ENCODE measurements at places on chromosomes 16 and 17.

- DNase-seq: no peak
Measured at GRCh38 chr16:1732071-1732470, 26.1 kb downstream of the MAPK8IP3 start.

- no peak for DNase-seq
Measured at GRCh38 chr17:50035421-50035879, 20.5 kb upstream of the ITGA3 start.

- no peak for DNase-seq
Measured at GRCh38 chr17:75748706-75749105, 16.3 kb downstream of the GALK1 start.

- no peak for DNase-seq
Measured at GRCh38 chr17:4090898-4091297, 51.9 kb downstream of the ZZEF1 start.

DNA sequence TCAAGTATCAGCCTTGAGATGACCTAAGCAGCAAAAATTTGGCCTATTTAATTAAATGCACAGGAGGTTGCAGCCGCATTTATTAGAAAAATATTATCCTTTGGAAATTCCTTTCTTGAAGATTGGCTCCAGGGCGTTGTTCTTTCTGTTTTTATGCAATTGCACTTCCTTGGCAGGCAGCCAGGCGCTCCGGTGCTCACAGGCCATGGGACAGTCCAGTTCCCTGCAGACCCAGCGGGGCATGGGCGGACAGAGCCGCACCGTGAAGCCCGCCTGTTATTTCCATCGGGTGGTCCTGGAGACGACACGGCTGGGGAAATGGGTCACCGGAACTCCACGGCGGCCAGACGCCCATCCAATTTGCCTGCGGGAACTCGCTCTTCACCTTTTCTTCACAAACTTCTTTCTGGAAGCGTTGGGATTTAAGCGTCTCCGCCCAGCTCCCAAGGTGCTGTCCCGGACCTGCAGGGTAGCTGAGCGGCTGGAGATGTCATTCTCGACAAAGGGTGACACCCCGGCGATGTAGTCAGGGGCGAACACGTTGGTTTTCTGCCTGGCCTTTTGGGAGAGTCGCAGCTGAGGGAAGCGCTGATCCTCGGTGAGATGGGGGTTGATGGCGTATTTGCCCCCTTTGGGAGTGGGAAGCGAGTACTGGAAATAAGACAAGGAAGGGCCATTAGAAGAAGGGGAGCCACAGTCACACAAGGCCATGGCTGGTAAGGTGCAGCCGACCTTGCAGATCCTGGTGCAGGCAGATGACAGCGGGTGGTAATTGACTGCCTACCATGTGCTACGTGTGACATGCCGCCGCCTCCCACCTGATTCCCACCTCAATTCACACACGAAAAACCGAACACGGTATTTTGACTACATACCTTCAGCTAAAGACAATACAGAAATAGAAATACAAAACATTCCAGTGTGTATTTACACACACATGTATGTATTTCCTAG, 12.5 kb downstream of the NOB1 start:
- DNase-seq: peak; percentile 87

DNA sequence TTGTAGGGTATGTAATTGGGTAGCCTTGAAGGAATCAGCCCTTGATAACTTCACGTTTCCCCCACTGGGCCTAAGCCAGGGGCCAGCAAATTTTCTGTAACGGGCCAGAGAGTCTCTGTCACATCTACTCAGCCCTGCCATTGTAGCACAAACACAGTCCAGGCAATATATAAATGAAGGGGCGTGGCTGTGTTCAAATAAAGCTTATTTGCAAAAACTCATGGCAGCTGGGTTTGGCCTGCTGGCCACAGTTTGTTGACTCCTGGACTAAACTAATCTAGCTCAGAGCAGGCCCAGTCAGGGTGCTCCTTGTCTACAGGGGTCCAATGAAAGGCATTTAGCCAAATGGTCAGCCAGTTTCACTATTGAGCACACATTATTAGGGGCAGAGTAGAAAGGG, 141.6 kb downstream of the CCDC182 start:
- no peak for DNase-seq

DNA sequence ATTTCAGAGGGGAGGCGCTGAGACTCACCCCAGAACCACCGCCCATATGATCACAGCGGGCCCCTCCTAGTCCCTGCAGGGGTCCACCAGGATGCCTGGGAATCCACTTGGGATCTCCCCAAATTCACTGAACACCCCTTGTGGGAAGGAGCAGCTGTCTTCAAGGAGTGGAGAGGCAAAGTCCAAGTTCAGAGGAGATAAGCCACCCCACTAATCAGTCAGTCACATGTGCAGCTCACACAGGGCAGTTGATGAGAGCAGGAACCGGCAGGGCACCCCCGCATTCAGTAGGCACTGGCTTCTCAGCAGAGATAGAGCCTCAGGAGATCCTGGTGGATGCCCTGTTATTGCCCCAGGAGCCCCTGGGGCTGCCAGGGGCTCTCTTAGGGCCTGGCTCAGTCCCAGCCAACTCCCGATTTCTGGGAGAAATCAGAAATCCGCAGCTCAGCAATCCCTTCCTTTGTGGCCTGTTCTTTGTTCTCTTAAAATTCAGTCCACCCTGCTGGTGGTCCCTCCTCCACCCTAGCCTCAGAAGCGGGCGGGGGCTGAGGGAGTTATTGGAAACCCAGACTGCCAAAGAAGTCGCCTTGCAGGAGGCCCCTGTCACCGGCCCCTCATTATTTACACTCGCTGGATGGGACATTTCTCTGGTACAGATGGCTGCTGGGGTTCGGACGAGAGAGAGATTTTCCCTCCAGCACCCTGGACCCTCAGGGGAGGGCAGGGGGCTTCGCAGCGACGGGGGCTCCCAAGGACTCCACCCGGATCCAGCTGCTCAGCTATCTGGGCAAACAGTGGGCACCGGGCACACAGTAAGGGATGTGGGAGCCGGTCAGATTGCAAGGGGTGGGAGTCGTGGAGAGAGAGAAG, 1.8 kb downstream of the CDC42EP4 start:
- DNase-seq: peak; percentile 70

Data from right cardiac atrium (tissue), 5 donors.